ENCODE measurements at places on chromosomes 4 and X.

DNA sequence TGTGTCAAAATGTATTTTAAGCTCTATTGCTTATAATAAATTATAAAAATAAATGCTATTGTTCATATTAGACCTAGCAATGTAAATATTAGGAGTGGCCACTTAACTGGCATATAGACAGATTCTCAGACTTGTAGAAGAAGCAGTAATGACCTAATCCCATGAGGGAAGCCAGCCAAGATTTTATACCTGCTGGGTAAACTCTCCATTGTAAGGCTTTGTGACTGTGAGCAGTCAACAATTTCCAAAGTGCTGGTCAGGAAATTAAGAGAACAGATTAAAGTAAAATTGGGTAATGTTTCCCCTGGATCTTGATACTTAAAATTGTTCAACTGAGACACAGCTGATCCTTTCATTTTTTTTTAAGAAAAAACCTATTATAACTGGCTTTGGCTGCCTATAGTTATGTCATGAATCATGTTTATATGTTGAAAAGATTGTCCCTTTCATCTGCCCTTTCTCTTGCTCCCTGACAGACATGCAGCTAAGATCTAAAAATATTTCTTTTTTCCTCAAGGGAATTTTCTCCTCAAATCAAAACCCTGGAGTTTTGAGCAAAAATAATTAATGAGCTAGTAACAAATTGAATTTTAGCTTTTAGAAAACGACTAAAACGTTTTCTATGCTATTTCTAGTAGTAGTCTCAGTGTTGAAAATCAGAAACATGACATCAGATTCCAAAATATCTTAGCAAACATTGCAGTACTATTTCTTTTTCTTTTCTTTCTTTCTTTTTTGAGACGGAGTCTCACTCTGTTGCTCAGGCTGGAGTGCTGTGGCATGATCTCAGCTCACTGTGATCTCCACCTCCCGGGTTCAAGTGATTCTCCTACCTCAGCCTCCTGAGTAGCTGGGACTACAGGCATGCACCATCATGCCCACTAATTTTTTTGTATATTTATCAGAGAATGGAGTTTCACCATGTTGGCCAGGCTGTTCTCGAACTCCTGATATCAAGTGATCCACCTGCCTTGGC lies 77.9 kb downstream of the ADGRL3 start:
- peak; percentile 70 for DNase-seq

DNA sequence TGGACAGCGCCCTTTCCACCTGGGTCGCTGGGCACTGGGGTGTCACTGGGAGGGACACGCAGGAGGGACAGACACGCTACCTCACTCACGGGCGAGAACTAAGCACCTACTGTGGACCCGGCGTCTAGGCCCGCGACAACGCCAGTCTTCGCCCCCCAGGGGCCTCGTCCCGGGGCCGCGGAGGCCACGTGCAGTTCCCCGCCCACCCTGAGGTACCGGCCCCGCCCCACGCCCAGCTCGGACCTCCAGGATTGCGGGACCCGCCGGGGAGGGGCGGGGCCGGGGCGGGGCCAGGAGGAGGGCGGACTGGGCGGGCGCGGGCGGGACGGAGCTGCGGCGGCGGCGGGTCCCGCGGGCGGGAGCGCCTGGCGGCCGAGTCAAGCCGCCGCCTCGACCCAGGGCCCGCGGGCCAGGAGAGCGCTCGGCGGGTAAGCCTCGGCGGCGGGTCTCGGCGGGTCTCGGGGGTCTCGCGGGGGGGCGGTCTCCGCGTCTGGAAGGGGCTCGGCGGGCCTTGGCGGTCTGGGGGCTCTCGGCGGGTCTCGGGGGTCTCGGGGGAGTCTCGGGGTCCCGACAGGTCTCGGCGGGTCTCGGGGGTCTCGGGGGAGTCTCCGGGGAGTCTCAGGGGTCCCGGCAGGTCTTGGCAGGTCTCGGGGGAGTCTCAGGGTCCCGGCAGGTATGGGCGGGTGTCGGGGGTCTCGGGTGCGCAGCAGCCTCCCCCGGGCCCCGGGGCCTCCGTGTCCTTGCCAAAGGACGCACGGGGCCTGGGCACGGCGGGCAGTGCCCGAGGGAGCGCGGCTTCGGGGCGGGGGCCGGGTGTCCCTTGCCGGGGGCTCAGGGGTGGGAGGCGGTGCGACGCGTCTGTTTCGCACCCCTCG lies at the start of gene SH3BP2:
TSS of gene SH3BP2 (plus strand) at position 375 of the 875 bp plus-strand sequence. CDS start 27,533 bp downstream, outside the sequence.
- DNase-seq, result no peak

DNA sequence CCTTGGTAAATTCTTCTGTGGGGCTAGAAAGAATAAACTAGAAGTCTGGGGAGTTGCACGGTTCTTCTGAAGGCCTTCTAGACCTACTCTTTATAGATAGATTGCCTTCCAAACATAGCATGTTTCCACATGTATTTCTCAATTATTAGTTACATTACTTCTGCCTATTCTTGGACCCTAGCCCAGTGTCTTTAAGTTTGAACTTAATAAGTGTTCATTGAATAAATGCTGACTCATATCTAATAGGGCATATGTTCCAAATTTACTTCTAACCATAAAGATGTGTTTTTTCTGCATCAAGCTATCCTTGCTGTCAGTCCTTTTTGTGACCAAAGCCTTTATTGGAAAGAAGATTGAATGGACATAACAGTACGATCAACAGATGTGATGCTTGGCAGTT lies 503.6 kb upstream of the ZFP42 start:
- DNase-seq, result no peak

DNA sequence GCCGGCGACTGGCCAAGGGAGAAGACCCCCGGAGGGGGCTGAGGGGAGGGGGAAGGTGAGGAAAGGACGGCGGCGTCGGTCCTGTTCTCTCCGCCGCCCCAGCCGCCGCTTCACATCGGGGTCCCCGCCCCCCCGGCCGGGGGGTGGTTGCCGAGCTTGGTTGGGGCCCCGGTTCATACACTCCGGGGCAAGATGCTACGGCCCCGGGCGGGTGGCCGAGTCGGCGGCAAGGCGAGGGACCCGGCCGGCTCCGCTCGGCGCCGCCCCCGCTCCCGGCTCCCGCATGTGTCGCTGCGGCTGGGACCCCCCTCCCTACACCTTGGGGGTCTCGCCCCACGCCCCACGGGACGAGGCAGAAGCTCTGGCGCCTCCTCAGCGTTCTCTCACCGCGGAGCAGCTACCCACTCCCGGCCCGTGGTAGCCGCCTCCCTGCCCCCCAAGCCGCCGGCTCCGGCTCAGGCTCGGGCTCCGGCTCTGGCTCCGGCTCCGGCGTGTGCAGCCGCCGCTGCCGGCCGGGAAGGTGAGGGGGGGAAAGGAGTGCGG lies 461 bp downstream of the FBXW7 start:
- no peak for DNase-seq

- no peak for DNase-seq
Measured at GRCh38 chr4:2829321-2829932, 14.2 kb upstream of the ADD1 start.

DNA sequence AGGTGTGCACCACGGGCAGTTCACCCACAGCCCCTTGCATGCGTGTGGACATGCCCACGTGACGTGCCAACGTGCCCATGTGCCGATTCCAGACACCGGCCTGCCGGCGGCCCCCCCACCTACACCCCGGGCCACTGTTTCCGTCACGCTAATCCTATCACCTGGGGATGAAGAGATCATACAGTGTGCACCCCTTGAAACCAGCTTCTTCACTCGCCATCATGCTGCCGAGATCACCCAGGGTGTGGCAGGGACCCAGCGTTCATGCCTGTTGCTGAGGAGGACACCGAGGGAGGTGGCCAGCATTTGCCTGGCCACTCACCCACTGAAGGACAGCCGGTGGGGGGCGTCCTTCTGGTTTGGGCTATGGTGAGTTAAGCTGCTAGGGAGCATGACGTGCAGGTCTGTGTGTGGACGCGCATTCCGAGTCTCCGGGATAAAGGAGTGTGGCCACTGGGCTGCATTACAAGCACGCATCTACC lies 14.1 kb downstream of the CTBP1 start:
- DNase-seq, result no peak
